ENCODE measurements at places on chromosomes 3 and 15.

DNA sequence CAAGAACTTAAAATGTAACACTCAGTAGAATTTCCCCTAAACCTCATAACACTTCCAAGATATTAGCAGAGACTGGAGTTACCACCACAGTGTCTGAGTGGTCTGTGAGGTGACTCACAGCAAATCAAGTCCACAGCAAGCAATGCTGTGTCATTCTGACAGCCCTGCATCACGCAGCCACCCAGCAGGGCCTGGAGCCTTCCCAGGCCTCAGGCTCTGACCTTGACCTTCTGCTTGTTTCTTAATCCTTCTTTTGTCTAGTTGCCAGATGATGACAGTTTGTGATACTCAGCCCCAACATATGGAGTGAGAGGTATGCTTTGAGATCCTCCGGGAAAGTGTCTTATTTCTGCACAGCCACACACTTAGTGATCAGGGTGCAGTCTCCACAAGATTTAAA, 82.5 kb downstream of the TOP2B start:
- no peak for DNase-seq

DNA sequence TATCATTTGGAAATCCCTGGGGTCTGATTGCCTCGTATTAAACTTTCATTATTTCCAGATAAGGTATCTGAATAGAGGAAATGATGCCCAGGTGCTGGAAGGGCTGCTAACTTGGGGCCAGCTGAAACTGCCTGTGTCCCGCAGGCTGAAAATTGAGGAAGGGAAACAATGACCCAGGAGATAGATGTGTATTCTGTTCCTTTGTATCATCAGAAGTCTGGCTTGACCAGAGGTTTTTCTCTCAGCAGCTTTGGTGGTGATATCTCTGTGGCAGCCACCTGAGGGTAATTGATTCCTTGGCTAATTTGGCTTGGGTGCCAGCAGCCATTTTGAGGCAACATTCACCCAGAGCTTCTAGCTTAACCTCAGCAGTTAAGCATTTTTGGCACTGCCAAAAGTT, 90.0 kb upstream of the STT3B start:
- DNase-seq: no peak

GRCh38 chr15:81957698-81958097, 88.1 kb downstream of the MEX3B start:
- DNase-seq: no peak

DNA sequence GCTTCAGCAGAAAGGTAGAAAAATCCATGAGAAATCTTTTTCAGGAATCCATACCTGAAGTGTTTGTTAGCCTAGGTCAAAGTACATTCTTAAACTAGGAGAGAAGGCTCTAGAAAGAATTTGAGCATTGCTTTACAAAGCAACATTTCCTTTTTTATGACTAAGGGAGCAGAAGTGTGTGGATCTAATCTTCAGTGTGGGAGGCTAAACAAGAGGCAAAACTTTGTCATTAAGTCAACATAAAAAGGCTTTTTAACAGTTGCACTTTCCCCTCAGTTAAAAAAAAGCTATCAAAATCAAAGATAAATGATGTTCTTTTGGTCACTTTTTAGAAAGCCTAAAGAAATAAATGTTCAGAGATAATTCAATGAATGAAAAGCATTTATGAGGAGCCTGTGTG, 154.8 kb downstream of the TMEM108 start:
- DNase-seq: no peak

GRCh38 chr3:52798978-52799476, 4.4 kb downstream of the ITIH3 start:
- no peak for DNase-seq

- no peak for DNase-seq
These were observed 102.8 kb upstream of the CLDN18 start for GRCh38 chr3:137906985-137907649.

GRCh38 chr3:179234199-179234598, 16.7 kb downstream of the KCNMB3 start:
- no peak for DNase-seq

- no peak for DNase-seq
These were observed 79.8 kb upstream of the HRH1 start for GRCh38 chr3:11074451-11074850.

DNA sequence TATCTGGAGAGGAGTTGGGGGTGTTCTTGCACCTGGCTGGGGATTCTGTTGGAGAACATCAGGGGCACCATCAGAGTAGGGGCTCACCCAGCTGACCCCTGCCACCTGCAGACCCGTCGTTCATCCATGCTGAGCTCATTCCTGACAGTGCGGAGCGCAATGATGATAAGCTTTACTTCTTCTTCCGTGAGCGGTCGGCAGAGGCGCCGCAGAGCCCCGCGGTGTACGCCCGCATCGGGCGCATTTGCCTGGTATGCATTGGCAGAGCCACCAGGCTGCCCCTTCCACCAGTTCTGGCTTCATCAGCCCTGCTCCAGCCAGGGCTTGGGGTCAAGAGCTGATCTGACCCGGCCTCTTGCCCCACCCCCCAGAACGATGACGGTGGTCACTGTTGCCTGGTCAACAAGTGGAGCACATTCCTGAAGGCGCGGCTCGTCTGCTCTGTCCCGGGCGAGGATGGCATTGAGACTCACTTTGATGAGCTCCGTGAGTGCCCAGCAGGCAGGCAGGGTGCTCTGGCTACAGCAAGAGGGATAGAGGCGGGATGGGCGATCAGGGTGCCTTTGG, 8.8 kb upstream of the GNAT1 start:
- no peak for DNase-seq

- no peak for DNase-seq
These were observed 28.0 kb downstream of the ACAA1 start for GRCh38 chr3:38108649-38109579.

DNA sequence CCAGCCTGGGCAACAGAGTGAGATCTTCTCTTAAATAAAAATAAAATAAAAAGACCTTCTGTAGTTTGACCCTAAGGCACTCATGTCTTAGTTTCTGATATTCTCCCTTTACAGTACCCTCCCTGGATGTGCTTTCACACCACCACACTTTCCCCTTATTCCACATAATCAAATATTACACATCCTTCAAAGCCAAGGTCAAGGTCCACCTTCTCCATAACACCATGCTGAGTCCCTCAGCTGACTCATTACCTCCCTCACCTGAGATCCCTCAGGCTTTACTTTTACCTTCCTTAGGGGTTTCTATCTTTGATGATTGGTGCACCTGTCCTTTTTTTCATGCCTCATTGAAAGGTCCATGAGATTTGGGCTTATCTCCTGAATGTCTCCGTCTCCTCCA, 25.5 kb upstream of the MNS1 start:
- no peak for DNase-seq

GRCh38 chr15:31245756-31246155, 80.9 kb upstream of the KLF13 start:
- no peak for DNase-seq

- no peak for DNase-seq
These were observed 95.0 kb downstream of the MYLK start for GRCh38 chr3:123789160-123789559.

GRCh38 chr3:112115161-112115739, 17.8 kb downstream of the GCSAM start:
- no peak for DNase-seq

GRCh38 chr15:91873138-91873536, 19.6 kb downstream of the SLCO3A1 start:
- no peak for DNase-seq

- DNase-seq: no peak
These were observed 3.0 kb upstream of the ARHGAP31 start for GRCh38 chr3:119291062-119291700.

DNA sequence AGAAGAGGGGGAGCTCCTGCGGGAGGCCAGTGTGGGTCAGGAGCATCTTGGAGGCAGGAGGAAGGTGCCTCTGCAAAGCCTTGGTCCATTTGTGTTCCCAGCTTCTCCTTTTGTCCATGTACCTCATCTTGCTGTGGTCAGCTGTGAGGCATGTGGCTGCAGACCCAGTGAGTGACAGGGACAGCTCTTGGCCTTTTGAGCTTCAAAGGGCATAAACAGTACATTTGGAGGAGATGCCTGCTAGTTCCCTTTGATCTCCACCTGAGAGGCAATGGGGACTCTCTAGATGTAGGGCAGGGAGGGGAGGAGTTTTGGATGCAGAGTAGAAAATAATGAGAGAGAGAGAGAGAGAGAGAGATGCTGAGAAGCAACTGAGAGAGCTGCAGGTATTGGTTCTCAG, 270.0 kb downstream of the TLE3 start:
- no peak for DNase-seq

- DNase-seq: no peak
These were observed 23.0 kb downstream of the NMNAT3 start for GRCh38 chr3:139654637-139655365.

- no peak for DNase-seq
These were observed 25.4 kb downstream of the ALS2CL start for GRCh38 chr3:46668116-46668515.

DNA sequence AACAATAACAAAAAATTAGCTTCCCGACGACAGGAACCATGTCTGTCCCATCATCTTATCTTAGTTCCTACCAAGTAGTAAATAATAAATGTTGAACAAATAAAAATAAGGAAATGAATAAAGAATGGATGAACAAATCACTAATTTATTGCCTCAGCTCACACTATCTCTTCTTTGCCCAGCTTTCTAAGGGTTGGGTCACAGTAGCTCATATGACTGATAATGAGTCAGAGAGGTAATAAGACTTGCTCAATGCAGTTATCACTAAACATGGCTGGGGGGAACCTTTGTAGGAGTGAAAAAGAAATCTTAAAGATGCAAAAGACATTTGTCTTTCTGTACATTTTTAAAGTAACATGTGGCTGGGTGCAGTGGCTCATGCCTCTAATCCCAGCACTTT, 182.2 kb downstream of the WDR76 start:
- DNase-seq: no peak

GRCh38 chr3:5312290-5312689, 124.8 kb downstream of the EDEM1 start:
- no peak for DNase-seq

DNA sequence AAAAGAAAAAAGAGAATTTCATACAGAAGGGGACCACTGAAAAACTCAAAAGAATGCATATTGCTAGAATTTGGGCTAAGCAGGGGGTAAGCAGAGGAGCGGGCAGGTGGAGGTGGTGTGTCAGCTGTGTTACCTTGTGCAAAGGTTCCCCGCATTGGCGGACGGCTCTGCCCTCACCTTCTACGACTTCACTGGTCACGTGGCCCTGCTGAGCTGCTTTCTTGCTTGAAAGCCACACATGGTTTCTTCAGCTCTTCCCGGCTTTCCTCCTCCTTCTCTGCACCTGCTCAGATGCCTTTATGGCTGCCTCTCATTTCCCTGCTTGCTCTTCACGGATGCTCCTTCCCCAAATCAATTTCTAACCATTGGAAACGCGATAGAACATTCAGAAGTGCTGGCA, 30.5 kb downstream of the FAH start:
- no peak for DNase-seq

DNA sequence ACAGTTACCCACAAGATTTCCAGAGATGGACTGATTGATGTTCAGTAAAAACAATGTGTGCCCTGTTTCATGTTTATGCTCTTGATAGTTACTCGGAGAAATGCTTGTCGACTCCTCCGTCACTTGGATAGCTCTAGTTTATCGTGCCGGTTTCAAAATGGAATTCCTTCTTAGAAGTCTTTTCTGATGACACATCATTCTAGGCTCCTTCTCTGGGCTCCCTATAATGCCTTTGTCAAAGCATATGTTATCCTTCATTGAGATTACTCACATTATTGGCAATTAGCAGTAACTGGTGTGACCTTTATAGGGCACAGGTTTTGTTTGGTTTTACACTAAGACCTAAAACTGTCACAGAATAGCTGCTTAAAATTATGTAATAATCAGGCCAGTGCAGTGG, 201.8 kb downstream of the CNTN6 start:
- no peak for DNase-seq

GRCh38 chr15:44713006-44713966, 2.0 kb downstream of the B2M start:
- no peak for DNase-seq

DNA sequence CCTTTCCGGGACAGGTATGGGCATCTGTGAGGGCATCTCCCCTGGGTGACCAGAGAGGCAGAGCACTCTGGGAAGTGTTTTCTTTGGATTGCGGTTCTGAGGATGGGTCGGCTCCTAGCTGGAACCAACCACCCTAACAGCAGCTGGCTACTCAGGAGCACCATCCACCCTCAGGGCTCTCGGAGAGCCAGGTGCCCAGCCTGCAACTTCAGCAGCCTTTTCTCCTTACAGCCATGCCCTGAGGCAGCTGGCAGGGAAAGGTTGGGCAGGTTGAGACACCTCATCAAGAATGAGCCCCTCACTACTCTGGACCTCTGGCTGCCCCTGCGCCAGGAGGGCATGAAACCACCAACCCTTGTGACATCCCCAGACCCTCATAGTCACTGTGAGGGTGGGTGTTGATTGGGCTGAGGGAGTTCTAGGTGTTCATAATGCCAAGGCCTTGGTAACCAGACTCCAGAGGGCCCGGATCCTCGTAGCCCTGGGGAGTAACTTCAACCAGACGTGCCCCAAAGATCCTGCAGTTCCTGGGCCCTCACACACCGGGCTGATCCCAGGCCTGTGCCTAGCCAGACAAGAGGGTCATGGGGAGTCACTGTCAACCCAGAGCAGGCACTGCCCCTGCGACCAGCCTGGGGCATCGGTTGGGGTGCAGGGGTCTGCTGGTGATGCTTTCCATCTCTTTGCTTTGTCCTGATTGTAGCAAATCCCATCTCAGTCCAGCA, 114.4 kb upstream of the ABHD17C start:
- no peak for DNase-seq

- DNase-seq: no peak
These were observed 12.3 kb upstream of the TMEM45A start for GRCh38 chr3:100480081-100480480.

DNA sequence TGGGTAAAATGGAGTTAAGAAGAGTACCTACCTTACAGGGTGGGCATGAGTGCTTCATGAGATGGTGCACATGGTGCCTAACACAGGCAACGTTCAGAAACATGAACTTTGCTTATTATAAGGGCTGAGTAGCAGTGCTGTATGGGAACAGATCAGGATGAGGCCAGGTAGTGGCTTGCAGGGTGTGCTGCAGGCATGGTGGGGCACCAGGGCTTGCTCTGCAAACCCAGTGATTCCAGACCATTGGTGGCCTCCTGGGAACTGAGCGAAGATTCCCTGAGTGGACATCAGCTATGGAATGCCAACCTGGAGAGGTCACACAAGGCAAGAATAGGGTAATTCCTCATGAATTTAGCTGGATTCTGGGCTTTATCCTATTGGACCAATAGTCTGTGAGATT, 15.8 kb downstream of the TMEM43 start:
- no peak for DNase-seq

DNA sequence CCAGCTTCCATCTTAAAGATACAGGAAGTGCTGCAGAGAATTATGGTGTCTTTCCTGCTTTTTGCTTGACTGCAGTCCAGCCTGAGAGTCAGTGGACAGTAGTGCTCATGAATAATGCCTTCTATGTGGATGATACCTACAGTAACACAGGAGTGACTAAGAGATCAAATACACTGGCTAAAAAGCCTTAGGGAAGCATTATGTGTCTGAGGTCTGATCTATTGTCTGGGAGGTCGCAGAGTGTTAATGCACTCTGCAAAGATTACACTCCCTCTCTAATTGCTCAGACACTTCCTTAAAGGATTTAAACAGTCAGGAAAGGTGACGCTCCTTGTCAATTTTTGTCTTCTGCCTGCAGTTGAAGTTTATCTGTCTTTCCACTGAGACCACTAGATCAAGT, 183.6 kb downstream of the MCTP2 start:
- DNase-seq: no peak

All from stimulated activated CD8-positive, alpha-beta memory T cell treated with anti-CD3 and anti-CD28 coated beads, Interleukin-12 subunit alpha, Interleukin-12 subunit beta, amount 100 ng/mL, for 4 hours (primary cell).